ENCODE measurements at places on chromosomes 4 and X.

GRCh38 chrX:40154250-40154852 lies 56.6 kb upstream of the BCOR start:
- DNase-seq: no peak

DNA sequence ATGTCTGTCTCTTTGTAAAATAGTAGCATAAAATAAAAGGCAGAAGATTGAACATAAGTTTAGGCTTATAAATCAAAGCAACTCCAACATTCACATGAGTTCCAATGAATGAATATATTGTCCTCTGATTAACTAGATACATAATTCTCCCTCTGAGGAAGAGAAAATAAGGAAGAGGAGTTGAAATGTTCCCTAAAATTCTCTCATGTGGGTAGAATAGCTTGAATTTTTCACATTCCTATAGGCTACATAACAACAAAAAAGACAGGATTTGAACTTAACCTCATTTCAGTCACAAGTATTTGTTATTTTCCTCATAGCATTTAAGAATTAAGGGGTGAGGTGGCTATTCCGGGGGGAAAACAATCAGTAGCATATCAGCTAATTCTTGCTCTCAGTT lies 462.4 kb upstream of the NDST4 start:
- no peak for DNase-seq

- no peak for DNase-seq
These were observed 64.9 kb downstream of the SORCS2 start for GRCh38 chr4:7256984-7257810.

DNA sequence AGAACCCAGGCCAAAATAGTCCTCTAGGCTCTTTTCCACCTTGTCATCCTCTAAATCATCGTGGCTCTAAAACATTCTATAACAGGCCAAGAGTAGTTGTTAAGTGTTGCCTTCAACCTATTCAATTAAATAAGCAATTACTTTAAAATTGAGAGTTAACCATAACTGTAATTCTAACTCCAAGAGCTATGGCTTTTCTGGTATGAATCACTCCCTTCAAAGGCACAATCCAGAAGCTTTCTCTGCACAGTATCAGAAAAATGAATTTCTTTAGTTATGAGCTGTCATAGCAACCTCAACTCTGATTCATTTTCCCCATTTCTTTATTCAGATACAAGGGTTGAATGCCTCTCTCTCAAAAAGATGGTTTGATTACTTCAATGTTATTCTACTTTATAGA lies 21.7 kb downstream of the INPP4B start:
- DNase-seq: no peak

GRCh38 chrX:110678591-110678990 lies 117.0 kb downstream of the CHRDL1 start:
- DNase-seq: no peak

- no peak for DNase-seq
These were observed 54.0 kb upstream of the PGRMC2 start for GRCh38 chr4:128341634-128342033.

DNA sequence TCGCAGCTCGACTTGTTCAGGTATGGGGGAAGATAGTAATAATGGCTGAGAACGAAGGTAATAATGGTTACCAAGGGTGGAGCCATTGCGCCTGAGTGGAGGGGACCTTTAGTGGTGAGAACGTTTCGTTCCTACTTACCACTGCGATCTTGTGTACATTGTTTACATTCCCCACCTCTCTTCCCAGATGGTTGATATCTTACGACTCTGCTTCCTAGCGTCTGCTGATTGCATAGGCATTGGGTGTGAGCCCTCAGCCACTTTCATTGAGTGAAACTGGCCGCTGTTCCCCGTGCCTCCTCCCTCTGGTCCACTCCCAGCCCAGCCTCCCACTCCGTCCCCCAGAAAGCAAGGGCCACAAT lies 850 bp downstream of the IGBP1 start:
- DNase-seq: no peak

- DNase-seq: no peak
These were observed 8.3 kb upstream of the HOPX start for GRCh38 chr4:56689201-56689969.

- DNase-seq: no peak
These were observed 130.8 kb upstream of the LNX1 start for GRCh38 chr4:53722110-53722509.

- no peak for DNase-seq
These were observed 62.5 kb downstream of the NPY1R start for GRCh38 chr4:163269869-163270268.

GRCh38 chr4:17316566-17316965 lies 195.3 kb downstream of the QDPR start:
- no peak for DNase-seq

DNA sequence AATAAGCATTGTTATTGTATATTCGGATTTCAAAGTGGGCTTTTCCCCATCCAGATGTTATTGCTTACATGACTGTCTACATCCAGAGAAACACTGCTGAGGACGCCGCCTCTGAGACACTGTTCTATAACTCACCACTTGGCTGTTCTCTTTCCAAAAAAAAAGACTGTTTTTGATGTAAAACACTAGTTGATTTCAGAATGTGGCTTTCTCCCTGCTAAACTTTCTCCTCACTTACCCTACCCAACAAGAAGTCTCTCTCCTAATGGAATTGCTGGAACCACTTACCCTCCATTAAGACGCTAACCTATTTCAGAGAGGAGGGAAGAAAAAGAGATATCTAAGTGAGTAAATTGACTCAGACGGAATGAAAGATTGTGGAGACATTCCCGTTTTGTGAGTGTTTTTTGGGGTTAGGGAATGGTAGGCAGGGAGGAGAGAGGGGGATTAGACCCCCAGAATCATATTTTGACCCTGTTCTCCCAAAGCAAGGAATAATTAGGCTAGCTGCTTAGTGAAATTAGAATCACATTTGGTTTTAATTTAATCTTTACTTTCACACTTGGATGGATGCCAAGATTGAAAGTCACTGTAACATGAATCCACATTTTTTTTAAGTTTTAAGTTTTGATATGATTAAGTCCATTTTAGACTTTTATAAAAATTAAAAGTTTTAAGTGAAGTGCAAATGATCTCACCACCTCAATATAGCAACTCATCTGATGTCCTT lies 174.9 kb downstream of the CHIC2 start:
- DNase-seq: no peak
